ENCODE measurements at places on chromosomes 7 and 10.
A peak's percentile ranks its signal among the peaks of the same experiment; 100 is the strongest.

DNA sequence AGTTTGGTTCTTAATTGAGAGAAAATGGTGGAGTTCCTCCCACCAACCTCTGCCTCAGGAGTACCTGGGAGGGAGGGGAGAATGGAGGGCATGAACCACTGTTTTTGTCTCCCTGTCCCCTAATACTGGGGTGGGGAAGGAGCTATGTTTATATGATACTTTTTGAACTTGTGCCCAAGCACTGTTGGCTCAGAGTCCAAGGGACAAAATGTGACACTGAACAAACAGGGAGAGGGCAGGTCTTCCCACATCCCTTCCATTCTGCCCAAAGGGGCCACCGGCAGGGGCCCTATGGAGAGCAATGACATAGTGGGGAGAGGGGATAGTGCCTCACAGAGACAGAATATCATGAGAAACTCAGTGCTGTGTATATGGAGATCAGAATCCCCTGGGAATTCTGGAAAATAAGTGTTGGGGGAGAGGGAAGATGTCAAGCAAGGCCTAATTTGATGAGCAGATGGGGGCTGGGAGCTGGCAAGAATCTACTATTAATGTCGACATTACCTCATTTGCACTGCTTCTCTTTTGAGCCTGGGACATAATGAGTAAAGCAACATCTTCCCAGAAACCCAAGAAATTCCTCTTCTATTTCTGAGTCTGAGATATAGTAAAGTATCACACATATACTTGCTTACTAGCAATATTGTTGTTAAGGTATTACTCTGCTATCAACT is 180.6 kb downstream of the CYP26A1 start:
- no peak for DNase-seq

DNA sequence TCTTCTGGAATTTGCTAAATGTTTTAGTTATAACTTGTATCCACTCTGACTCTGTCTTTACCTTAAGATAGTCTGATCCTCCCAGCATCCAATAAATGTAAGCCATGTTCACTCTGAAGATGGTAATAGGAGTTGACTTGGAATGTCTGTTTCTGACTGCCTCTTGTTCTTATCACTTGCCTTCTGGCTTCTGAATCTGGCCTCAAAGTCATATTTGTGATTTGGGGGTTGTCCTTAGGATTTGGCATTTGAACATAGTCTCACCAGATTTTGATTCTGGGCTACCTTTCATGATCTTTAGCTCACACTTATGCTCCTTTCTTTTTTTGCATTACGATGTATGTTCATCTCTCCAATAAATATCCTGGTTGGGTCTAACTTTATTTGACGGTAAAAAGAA is 247.0 kb downstream of the SH2D4B start:
- DNase-seq, result no peak

DNA sequence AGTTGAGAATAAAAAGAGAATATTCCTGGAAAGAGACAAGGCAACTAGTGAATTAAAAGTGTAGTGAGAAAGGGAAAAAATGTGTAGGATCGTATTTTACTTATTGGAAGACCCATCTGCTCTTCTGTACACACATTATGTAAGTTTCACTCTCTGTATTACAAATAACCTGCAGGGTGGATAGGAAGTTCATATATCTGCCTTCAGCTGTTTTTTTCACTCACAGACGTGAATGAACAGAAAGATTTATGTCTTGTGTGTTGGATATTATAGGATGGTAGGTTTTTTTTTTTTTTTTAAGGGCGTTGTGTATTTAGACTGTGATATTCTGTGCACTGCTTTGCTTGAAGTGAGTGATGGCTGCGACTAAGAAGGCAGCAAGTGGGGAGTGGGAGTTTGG is 266.5 kb downstream of the AUTS2 start:
- DNase-seq, result no peak

GRCh38 chr7:48016641-48017040 is 12.3 kb downstream of the SUN3 start:
- DNase-seq, result no peak

DNA sequence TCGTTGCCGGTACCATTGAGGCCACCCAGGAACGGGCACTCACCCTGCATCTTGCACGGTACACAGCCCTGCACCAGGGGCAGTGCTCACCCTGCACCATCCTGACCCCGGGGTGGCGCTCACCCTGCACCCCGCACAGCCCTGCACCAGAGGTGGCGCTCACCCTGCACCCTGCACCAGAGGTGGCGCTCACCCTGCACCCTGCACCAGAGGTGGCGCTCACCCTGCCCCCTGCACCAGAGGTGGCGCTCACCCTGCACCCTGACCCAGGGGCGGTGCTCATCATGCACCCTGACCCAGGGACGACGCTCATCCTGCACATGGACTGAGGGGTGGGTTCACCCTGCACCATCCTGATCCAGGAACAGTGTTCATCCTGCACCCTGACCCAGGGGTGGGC is 6.4 kb downstream of the TUBGCP2 start:
- DNase-seq, result no peak

DNA sequence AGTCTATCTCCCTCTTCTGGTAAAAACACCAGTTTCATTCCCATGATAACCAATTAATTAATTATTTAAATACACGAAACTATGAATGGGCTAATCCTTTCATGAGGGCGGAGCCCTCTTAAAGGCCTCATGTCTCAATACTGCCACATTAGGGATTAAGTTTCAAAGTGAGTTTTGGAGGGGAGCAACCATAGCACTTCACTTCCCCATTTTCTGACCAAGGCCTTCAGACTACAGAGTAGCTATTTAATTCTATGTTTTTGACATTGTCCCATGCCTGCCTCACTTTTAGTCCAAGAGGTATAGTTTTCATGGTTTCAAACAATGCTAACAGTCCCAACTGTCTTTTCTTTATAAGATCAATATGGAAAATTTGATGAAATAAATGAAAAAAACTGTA is 618.6 kb downstream of the ZWINT start:
- DNase-seq, result no peak

DNA sequence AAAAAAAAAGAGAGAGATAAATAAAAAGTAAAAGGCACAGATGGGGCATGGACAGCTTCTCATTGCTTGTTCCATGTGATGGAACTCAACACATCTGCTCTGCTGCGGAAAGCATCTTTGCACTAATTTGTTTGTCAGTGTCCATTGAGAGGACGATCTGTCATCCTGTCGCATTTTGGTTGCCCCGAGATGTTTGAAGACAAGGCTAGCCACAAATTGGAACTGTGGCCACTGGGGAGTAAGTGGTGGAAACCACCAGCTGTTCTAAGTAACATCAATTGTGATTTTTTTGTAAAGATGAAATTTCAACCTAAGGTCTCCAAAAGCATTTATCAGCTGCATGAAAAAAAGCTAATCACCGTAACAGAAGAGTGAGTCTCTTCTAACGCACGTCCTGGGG is 312.7 kb downstream of the ADARB2 start:
- DNase-seq, result no peak

- DNase-seq, result no peak
Measured at GRCh38 chr10:121113385-121113696, 262.2 kb downstream of the WDR11 start.

DNA sequence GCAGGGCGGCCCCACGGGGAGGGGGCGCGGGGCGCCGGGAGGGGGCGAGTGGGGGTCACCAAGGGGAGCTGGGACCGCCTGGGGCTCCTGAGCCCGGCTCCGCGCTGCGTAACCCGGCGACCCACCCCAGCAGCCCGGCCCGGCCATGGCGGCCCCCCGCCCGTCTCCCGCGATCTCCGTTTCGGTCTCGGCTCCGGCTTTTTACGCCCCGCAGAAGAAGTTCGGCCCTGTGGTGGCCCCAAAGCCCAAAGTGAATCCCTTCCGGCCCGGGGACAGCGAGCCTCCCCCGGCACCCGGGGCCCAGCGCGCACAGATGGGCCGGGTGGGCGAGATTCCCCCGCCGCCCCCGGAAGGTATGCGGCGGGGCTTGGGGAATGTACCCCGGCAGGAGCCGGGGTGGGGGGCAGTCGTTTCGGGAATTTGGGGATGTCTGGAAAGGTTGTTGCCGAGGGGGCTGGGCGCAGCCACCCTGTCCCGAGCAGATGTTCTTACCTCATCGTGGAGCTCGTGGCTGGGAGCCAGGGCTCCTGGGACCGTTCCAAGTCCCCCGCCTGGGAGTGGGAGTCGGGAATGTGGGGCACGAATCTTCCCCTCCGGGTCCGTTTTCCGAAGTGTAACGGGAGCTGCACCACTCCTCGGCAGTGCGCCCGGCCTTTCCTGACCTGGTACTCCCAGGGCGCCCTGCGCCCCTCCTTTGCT is 431 bp downstream of the ZYX start:
- DNase-seq, result no peak

- DNase-seq, result peak; percentile 2
Measured at GRCh38 chr10:24238519-24239247, 29.7 kb downstream of the KIAA1217 start.

GRCh38 chr7:53658951-53659350 is 623.5 kb downstream of the POM121L12 start:
- DNase-seq, result no peak

DNA sequence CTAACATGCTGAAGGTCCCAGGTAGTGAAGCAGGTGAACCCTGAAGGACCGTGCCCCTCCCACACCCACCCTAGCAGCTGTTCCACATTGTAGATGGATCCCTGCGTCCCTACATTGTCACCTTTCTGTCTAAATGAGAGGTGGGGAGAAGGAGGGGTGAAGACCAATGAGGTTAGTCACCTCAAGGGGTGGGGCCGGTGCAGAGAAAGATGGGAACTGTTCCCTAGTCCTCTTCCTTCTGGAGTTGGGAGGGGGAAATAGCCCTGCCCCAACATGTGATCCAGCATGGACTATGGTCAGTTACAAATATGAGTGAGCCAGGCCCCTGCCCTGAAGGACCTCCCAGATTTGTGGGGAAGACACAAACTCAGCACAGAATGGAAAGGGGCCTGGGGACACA is 124.5 kb downstream of the LHPP start:
- DNase-seq, result no peak

DNA sequence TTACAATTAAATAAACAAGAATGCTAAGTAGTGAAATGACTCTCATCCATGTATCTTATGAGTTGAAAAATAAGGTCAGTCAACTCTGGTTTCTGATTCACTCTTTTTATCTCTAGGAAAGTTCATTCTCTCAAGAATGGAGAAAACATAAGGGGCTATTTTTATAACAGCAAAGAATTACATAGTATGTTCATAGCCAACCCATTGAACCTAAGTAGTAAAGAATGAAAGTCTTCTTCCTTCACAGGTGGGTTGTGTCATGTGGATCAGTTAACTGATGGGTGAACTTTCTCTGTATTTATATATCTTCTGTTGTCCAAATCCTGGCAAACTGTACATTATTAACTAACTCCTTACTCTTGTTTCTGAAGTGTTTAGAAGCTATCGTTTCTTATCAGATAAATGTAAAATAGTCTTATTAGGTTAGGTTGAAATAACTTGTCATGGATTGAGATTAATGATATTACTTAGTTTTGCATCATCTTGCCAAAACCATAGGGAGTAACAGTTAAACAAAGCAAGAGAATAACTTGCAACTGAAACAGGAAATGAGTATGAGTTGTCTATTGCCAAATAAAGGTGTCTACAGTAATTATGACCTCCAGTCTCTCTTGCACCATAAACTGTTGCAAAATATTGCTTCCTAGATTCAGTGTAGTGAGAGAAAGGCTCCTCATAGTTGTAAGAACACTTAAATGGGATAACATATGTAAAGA is 86.8 kb downstream of the ANKRD7 start:
- no peak for DNase-seq

DNA sequence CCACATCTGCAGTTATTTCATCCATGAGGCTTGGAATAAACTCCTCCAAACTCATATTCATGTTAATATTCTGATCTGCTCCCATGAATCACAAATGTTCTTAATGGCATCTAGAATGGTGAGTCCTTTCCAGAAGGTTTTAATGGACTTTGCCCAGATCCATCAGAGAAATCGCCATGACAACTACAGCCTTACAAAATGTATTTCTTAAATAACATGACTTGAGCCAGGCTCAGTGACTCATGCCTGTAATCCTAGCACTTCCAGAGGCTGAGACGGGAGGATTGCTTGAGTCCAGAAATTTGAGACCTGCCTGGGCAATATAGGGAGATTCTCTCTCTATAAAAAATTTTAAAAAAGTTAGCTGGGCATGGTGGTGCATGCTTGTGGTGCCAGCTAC is 102.1 kb upstream of the TMEM168 start:
- no peak for DNase-seq

DNA sequence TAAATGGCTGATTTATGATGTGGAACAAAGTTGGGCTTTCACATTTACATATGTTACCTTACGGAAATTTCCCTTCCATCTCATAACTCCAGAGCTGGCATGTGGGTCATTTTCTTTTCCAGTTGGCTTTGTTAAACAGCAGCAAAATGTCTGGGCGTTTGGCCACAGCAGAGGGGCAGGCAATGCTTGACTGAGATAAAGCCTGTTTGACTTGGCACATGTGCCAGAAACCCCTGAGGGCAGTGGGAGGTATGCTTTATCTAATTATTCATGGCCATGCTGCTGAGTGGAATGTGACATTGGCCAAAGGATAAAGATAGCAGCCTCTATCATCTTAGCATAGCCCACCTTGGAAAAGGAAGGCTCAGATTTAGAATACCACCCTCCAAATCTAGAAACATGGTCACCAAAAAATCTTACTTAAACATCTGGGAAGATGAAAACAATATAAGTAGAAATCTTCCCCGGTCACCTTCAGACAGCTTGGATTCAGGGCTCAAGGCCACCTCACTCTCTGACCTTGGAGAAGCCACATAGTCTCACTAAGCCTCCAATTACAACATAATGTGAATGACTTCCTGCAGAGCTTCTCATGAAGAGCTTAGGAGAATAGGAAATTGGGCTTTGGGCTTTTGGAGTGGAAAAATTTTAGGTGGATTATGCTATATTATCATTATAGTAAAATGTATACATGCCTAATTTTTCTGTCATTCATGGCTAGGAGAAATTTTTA is 101.5 kb downstream of the GRM3 start:
- no peak for DNase-seq

- no peak for DNase-seq
Measured at GRCh38 chr10:62069452-62070178, 168.1 kb downstream of the ARID5B start.

GRCh38 chr10:100253041-100253440 is 14.4 kb downstream of the CWF19L1 start:
- DNase-seq, result no peak

- DNase-seq, result no peak
Measured at GRCh38 chr7:28847176-28847575, 111.0 kb downstream of the TRIL start.

DNA sequence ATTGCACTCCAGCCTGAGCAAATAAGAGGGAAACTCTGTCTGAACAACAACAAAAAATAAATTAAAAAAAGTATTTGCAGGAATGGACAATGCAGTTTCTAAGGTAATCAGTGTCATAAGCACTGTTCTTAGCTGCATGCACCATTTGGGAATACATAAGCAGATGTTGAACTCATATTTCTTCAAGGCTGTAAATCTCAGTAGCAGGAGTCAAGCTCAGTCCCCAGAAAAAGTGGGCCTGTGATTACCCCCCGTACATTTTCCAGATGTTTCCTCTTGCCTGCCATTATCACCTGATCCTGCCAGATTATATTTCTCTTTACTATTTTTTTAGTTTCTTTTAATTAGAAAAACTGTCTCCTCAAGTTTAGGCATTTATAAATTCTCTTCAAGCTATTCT is 667.6 kb upstream of the ANKRD30A start:
- no peak for DNase-seq

Data from NCI-H524 (cell line).